SK-N-SH (cell line): ENCODE measurements at places on chromosomes 5 and 9.

GRCh38 chr9:106637486-106637885, 225.5 kb upstream of the ZNF462 start:
- DNase-seq = no peak

DNA sequence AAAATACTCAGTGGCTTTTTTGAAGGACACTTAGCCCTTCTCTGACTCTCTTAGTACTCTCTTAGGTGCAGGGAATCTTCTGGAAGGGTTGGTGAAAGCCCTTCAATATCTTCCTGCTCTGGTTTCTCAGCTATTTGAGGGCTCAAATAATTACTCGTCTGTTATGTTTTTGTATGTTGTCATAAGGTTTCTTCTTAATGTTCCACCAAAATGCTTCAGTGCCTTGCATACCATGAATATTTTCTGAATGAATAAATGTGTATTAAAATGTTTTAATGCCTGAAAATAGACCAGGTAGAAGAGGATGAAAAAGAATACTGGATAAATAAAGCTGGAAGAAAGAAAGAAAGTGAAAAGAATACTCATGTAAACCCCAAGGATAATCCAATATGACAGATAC, 124.3 kb downstream of the STK32A start:
- no peak for DNase-seq

DNA sequence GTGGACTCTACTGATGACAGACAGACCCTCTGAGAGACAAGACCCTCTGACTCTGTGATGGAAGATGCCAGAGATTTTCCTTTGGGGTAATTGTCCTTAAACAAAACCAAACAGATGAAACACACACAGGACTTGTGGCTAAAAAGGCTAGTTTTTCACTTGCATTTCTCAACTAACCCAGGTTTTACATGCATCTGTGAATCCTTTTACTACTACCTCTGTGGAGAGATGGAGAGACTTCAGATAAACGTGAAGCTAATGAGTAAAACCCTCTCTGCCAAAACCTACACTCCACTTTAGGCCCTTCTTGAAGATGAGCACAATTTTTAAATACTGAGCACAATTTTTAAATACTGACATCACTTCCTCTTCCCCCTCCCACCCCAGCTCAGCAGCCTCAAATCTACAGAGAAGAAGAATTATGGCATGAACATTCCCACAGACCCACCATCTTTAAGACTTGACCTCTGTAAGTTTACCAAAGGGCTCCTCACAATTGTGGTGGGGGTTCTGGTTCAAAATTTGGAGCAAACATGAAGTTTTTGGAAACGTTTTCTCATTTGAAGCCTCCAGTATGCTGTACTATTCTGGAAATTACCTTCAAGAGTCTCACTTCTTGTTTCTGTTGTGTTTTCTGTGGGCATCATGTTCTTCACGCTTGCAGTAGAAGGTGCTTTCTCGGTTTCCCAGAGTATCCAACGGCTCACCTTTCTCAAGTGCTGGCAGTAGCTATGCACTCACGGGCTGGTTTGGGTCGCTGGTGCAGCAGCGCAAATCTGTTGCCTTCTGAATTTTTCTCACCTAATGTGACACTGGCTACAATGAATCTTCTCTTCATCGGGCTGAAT, 42.7 kb downstream of the ACER2 start:
- no peak for DNase-seq

GRCh38 chr9:123175854-123176629, 92.3 kb downstream of the STRBP start:
- no peak for DNase-seq

- DNase-seq = no peak
Observed at GRCh38 chr5:135824541-135825041, 9.9 kb upstream of the SLC25A48 start.

- no peak for DNase-seq
Observed at GRCh38 chr9:91073049-91073810, 271.6 kb downstream of the SYK start.

DNA sequence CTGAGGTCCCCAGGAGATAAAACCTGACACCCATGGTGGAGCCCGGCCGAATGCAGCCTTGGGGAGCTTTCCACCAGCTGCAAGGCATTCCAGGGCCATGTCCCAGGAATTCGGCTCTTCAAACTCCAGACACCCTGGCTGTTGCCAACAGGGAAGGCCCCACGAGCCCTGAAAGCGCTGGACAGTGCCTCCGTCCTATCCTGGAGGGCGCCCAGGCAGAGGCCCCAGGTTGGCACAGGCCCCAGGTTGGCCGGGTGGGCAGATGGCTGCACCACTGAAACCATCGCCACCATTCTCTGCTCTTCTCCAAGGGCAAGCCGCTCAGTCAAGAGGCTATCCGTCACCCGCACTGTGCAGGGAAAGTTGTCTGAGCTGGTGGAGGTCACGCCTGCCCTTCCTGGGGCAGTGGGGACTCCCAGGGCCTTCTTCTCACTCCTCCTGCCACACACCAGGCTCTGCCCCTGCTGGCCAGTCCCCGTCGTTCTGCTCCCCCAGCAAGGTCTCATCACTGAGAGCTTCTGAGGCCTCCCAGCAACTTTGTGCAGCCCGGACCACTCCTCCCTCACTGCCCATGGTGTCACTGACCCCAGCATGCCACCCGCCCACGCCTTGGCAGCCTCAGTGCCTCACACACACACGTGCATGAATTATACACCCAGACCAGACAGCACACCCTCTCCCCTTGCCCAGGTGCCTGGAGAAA, 21.2 kb downstream of the SLC6A3 start:
- DNase-seq = no peak

DNA sequence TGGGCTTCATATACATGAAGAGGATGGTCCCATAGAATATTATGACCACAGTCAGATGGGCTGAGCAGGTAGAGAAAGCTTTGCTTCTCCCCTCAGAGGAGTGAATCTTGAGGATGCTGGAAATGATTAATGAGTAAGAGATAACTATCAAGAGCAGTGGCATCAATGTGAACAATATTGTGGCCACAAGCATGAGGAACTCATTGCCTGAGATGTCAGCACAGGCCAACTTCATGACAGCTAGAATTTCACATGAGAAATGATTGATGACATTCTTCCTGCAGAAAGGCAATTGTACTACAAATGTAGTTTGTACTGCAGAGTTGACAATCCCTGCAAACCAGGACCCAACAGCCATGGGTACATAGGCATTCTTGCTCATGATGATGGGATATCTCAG, 586 bp downstream of the OR13C9 start:
- no peak for DNase-seq

DNA sequence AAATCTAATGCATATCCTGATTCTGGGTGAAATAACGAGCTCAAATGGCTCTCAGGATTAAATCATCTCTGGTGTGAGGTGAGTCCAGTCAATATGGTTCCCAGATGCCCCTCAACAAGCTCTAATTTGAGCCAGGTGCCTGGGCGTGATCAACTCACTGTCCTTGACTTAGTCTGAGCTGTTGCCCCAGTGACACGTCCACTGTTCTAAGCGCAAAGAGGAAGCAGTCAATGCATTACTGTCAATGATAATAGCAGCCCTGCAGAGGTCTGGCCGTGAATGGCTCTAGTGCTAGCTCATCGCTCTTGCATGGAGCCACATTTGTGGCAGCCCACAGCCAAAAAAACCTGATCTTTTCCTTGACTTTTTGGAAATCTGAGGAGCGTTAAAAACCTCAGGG, 128.6 kb upstream of the EFNA5 start:
- peak; percentile 16 for DNase-seq

DNA sequence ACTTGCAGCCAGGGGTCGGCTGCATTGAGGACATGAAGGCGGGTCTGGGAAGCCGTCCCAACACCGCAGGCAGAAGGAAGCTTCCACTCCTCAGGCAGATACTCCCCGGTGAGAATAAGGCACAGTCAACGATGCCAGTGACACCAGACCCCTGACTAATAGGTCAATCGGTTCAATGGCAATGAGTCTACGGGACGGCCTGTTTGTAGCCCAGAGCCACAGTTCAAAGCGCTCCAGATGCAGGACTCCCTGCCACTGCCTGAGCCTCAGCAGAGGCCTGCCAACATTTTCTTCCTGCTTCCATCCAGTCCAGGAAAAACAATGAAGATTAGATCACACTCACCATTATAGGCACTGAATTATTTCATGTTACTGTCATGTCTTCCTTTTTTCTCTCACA, 84.5 kb upstream of the SIMC1 start:
- DNase-seq = peak; percentile 65
